ENCODE measurements at places on chromosomes 3 and 15. TPM values are rescaled to one million over a fixed set of nuclear protein-coding genes. Genes with fewer than 3 reads are reported as not detected.
A peak's percentile ranks its signal among the peaks of the same experiment; 100 is the strongest.

DNA sequence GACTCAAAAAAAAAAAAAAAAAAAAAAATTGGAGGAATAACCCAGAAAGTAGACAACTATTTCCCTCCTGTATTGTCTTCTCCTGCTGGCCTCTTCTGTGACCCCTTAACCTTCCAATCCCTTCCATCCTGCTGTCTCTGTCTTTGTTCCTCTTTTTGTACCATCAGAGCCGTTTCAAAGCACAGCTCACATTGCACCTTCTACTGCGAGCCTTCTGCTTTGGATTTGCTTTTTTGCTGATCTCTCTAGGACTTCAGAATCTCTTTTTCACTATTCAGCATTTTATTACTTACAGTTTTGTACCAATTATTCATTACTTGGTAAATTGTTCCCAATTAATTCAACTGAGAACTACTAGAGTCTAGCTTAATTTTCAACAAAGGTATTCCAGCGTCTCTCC, 284.0 kb upstream of the TBL1XR1 start:
- no peak overlapping the region for H3K4me3 ChIP-seq
- peaks cover 11% of the 10 kb centered on the region for H3K4me1 ChIP-seq
- peak overlapping the region; percentile 29 for H3K27ac ChIP-seq
- no peaks in the 10 kb centered on the region for H3K27me3 ChIP-seq
- no peaks in the 10 kb centered on the region for H3K36me3 ChIP-seq

- no peak overlapping the region for H3K27ac ChIP-seq
- peaks cover 7% of the 10 kb centered on the region for H3K4me1 ChIP-seq
- no peaks in the 10 kb centered on the region for H3K36me3 ChIP-seq
These were observed 2.4 kb downstream of the SCAP start for GRCh38 chr3:47473391-47473790.

DNA sequence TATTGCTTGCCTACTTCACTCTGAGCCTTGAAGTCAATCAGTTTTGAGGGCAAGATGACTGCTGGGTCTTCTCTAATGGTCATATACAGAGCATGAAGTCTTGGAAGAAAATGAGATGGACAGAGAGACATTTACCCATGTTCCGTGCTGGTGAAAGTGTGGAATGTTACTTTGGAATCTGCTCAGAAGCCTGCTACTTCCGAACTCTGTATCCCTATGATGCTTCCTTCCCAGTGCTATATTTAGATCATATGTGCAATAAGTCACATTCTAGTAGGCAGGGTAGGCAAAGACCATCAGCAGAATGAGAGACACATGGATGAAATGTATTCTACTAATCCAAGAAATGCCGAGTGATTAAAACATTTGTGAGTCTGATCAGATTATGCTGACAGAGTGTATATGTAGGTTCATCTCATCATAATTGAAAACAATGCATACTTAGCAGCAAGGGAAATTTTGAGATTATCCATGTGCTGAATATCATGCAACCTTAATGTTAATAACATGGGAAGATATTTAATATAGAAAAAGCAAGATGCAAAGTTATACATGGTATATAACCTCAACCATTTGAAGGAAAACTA, 60.5 kb downstream of the RAB7A start:
- DNase-seq, result no peak
- H3K4me3 ChIP-seq, result no peak overlapping the region
- peaks cover 29% of the 10 kb centered on the region for H3K4me1 ChIP-seq
- no peaks in the 10 kb centered on the region for H3K27me3 ChIP-seq
- H3K36me3 ChIP-seq, result no peaks in the 10 kb centered on the region
- no peak overlapping the region for H3K27ac ChIP-seq

DNA sequence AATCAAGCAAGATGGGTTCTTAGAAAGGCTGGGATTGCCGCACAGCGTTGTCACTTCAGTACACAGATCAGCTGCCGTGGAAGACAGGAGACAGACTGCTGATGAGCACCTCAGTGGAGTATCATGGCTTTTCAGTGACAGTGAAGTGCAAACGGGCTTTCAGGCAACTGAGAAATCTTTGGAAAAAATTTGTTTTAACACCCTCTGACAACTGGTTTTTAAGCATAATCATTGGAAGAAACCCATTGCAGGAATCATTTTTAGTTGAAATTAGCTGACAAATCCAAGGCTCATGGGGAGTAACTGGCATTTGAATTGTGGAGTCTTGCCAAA, 418.8 kb downstream of the OTOL1 start:
- peak; percentile 13 for DNase-seq
- peaks cover 21% of the 10 kb centered on the region for H3K4me1 ChIP-seq
- no peaks in the 10 kb centered on the region for H3K27me3 ChIP-seq
- H3K4me3 ChIP-seq, result peak overlapping the region; percentile 42
- H3K36me3 ChIP-seq, result no peaks in the 10 kb centered on the region

- no peak overlapping the region for H3K4me3 ChIP-seq
- peaks cover 8% of the 10 kb centered on the region for H3K4me1 ChIP-seq
- DNase-seq, result no peak
- H3K27me3 ChIP-seq, result no peaks in the 10 kb centered on the region
These were observed 450.9 kb downstream of the MAGI1 start for GRCh38 chr3:65587650-65588439.

- no peaks in the 10 kb centered on the region for H3K27me3 ChIP-seq
- peaks cover 30% of the 10 kb centered on the region for H3K4me1 ChIP-seq
- peak; percentile 97 for DNase-seq
- peak overlapping the region; percentile 76 for H3K4me3 ChIP-seq
- H3K36me3 ChIP-seq, result peaks cover 12% of the 10 kb centered on the region
These were observed 1.5 kb downstream of the CHSY1 start for GRCh38 chr15:101250341-101250831.

DNA sequence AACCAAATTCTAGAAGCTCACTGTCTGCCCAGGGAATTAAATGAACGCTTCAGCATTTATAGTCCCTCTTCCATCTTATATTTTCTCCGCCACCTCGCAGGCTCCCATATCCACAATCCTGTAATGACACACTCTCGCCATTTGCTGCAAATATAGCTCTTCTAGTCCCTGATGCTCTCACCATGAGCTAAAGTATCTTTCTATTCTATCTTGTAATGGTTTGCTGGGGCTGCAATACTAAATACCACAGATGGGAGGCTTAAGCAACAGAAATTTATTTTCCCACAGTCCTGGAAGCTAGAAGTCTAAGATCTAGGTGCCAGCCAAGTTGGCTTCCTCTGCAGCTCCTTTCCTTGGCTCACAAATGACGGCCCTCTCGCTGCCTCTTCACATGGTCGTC, 106.9 kb upstream of the NPHP3 start:
- DNase-seq, result no peak
- no peaks in the 10 kb centered on the region for H3K27me3 ChIP-seq
- no peaks in the 10 kb centered on the region for H3K36me3 ChIP-seq
- H3K4me1 ChIP-seq, result no peaks in the 10 kb centered on the region
- H3K27ac ChIP-seq, result no peak overlapping the region

GRCh38 chr3:88267847-88268246, 118.1 kb downstream of the C3orf38 start:
- H3K36me3 ChIP-seq, result no peaks in the 10 kb centered on the region
- H3K27ac ChIP-seq, result no peak overlapping the region
- no peak for DNase-seq
- H3K27me3 ChIP-seq, result no peaks in the 10 kb centered on the region
- H3K4me3 ChIP-seq, result no peak overlapping the region
- no peaks in the 10 kb centered on the region for H3K4me1 ChIP-seq

DNA sequence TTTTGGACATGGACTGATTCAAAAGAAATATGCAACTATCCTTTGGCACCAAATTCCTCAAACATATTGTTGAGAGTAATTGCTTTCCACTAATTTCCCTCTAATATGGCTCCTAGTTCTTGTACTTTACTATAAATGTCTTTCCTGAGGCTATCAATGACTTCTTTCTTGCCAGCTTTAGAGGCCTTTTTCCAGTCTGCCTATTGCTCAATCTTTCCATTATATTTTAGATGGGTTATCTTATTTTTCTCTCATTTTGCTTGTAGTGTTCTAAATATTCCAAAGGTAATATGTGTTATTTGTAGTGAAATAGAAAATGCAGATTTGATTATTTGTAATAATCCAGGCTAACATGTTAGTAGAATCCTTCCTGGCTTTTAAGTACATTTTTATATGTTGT, 11.5 kb upstream of the TEX9 start:
- no peak overlapping the region for H3K4me3 ChIP-seq
- DNase-seq, result no peak
- peaks cover 24% of the 10 kb centered on the region for H3K4me1 ChIP-seq
- H3K27ac ChIP-seq, result peak overlapping the region; percentile 26

- no peak for DNase-seq
- peaks cover 5% of the 10 kb centered on the region for H3K4me1 ChIP-seq
- H3K27ac ChIP-seq, result no peak overlapping the region
- peaks cover 21% of the 10 kb centered on the region for H3K27me3 ChIP-seq
These were observed 71.6 kb downstream of the SAMMSON start for GRCh38 chr3:70071138-70071537.

- H3K4me1 ChIP-seq, result peaks cover 7% of the 10 kb centered on the region
- no peak for DNase-seq
- no peak overlapping the region for H3K27ac ChIP-seq
- H3K27me3 ChIP-seq, result no peaks in the 10 kb centered on the region
- peaks cover 12% of the 10 kb centered on the region for H3K36me3 ChIP-seq
These were observed 135.8 kb downstream of the CLASP2 start for GRCh38 chr3:33582234-33582633.

DNA sequence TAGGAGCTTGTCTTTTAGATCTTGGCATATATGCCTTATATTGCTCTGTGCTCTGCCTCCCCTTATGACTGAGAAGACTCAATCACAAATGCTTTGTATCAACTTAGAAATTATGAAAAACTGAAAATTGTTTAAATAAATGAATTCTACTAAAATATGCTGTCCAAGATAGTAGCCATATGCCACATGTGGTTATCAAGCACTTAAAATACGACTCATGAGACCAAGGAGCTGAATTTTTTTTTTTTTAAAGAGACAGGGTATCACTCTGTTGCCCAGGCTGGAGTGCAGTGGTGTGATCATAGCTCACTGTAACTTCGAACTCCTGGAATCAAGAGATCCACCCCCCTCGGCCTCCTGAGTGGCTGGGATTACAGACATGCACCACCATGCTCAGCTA, 118.3 kb downstream of the RFTN1 start:
- no peak overlapping the region for H3K4me3 ChIP-seq
- no peaks in the 10 kb centered on the region for H3K36me3 ChIP-seq
- no peaks in the 10 kb centered on the region for H3K27me3 ChIP-seq
- peaks cover 20% of the 10 kb centered on the region for H3K4me1 ChIP-seq
- H3K27ac ChIP-seq, result no peak overlapping the region

GRCh38 chr3:72105306-72105705, 320.4 kb upstream of the PROK2 start:
- DNase-seq, result peak; percentile 26
- no peaks in the 10 kb centered on the region for H3K36me3 ChIP-seq
- no peak overlapping the region for H3K27ac ChIP-seq
- H3K4me1 ChIP-seq, result peaks cover 13% of the 10 kb centered on the region

DNA sequence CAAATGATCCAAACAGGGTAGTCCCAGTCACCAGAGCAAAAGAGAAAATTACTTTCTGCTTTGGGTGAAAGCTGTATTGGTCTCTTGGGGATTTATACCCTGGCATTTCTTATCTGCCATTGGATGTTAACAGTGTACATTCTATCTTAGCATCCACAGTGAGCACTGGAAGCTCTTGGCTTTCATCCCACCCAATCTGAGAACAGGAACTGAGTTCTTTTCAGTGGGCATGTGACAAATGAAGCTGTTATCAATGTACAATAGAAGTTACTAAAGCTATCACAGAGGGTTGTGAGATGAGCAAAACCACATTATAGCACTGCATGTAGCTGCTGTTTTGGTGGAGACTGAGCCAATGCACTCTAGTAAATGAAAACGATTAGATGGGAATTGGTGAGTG, 300.7 kb downstream of the TUSC7 start:
- no peak overlapping the region for H3K27ac ChIP-seq
- no peak for DNase-seq
- no peaks in the 10 kb centered on the region for H3K36me3 ChIP-seq
- no peak overlapping the region for H3K4me3 ChIP-seq

DNA sequence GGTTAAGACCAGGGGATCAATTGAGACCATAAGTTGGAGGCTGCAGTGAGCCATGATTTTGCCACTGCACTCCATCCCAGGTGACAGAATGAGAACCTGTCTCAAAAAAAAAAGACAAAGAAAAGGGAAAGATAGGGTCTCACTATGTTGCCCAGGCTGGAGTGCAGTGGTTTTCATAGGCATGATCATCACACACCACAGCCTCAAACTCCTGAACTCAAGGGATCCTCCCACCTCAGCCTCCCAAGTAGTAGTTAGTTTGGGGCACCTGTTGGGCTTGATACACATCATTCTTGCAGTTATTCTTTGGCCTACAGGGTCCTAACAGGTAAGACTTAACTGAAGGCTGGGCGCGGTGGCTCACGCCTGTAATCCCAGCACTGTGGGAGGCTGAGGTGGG, 42.1 kb downstream of the UBXN7 start:
- peaks cover 31% of the 10 kb centered on the region for H3K36me3 ChIP-seq
- no peak for DNase-seq
- no peak overlapping the region for H3K27ac ChIP-seq

DNA sequence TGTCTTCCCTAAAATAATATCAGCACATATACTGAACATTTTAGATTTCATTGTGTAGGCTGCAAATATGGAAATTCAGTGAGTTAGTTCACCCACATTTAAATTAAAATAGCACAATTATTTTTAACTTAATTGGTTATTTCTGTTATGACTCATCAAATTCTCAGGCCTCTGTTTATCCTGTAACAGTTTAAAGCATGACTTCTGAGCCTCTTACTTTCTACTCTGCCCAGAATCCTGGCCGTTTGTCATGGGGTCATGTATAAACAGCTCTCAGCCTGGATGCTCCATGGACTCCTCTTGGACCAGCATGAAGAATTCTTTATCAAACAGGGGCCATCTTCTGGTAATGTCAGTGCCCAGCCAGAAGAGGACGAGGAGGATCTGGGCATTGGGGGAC, 12.2 kb downstream of the TUBGCP4 start:
- H3K4me3 ChIP-seq, result no peak overlapping the region
- H3K4me1 ChIP-seq, result no peaks in the 10 kb centered on the region
- no peak overlapping the region for H3K27ac ChIP-seq

GRCh38 chr3:138202945-138203701, 16.0 kb downstream of the ARMC8 start:
- H3K27me3 ChIP-seq, result no peaks in the 10 kb centered on the region
- H3K4me3 ChIP-seq, result no peak overlapping the region
- no peaks in the 10 kb centered on the region for H3K4me1 ChIP-seq
- no peak for DNase-seq
- H3K27ac ChIP-seq, result no peak overlapping the region
- H3K36me3 ChIP-seq, result no peaks in the 10 kb centered on the region

DNA sequence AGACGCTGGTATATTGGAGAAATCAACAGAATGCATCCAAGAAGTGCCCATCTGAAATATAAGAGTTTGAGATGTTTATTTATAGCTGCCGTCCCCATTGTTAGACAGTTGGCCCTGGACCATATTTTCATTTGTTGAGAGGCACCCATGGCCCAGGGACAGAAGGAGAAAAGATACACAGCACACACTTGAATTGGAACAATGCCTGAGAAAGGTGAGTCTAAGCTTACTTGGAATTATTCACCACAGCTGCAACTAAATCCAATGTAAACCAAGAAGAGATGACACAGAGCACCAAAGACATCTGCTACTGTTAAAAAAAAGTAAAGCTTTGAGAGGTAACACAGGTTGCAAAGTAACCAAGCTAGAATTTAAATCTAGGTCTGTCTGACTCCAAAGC, 525.5 kb upstream of the NAALADL2 start:
- no peak overlapping the region for H3K4me3 ChIP-seq
- no peak overlapping the region for H3K27ac ChIP-seq
- DNase-seq, result no peak
- H3K27me3 ChIP-seq, result no peaks in the 10 kb centered on the region
- H3K4me1 ChIP-seq, result peaks cover 20% of the 10 kb centered on the region

ITPKA gene
- total RNA-seq, result 0.29 TPM

TGM5 gene
- not detected for total RNA-seq

APOD gene
- 1.4 TPM for total RNA-seq

GOLGA8Q gene
- total RNA-seq, result 0.36 TPM

LRRC49 gene
- 18.1 TPM for total RNA-seq

SAMD7 gene
- not detected for total RNA-seq

All from osteoblast (primary cell).